ENCODE measurements at places on chromosomes 5 and 9. TPM values are rescaled to one million over a fixed set of nuclear protein-coding genes. Genes with fewer than 3 reads are reported as not detected.

The ORM2 gene
- total RNA-seq = not detected

The FGD3 gene
- 9.9 TPM for total RNA-seq

The PRR16 gene
- total RNA-seq = 25.5 TPM

The PCDHB5 gene
- total RNA-seq = 4.8 TPM

The FCHO2 gene
- 38.2 TPM for total RNA-seq

The GEMIN5 gene
- total RNA-seq = 13.4 TPM

The DDX4 gene
- total RNA-seq = not detected

The SPAAR gene
- total RNA-seq = 4.9 TPM

The PCDHGC4 gene
- 6.4 TPM for total RNA-seq

The CNTNAP3B gene
- total RNA-seq = 94.8 TPM

The DPH7 gene
- 43.7 TPM for total RNA-seq

The RALGPS1 gene
- total RNA-seq = 7.6 TPM

- DNase-seq = no peak
These were observed 136.5 kb downstream of the MEF2C start for GRCh38 chr5:88746438-88746882.

GRCh38 chr5:45277860-45278259 lies 418.3 kb downstream of the HCN1 start:
- no peak for DNase-seq

DNA sequence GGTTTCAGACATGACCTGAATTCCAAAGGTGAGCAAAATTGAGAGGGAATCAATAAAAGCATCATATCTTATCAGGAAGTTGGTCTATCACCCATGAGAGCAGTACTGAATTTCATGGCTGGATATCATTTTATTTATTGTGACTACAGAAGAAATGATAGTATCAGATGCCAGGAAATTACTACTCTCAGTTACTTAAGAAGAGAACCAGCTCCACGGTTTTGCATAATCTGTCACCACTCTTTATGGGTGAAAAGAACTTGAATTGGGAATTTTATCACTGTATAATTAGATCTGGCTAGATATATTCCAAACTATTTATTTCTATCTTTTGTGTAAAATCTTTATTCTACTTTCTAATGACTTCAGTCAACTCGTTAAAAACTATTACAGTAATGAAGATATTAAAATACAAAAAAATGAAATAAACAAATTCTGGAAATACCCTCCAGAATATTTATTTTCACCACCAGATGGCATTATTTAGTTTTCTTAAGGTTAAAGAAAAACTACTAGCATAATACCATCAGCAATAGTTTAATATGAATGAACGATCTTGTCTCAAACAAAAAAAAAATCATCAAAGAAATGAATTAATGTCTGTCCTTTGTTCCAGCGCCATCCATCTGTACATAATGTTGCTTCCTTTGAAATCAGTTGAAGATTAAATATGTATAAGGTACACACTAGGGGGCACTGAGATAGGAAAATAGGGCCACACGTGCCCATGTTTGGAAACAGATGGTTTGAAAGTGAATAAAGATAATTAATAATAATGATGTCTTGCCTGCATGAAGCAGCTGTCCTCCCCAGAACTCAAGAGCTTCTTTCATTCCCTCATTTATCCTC lies 84.7 kb upstream of the SLCO6A1 start:
- no peak for DNase-seq

- DNase-seq = no peak
These were observed 207.5 kb downstream of the MELK start for GRCh38 chr9:36780186-36780585.

- no peak for DNase-seq
These were observed 17.2 kb downstream of the PCSK1 start for GRCh38 chr5:96415897-96416296.

GRCh38 chr5:74156728-74157383 lies 483.7 kb downstream of the ENC1 start:
- DNase-seq = no peak

DNA sequence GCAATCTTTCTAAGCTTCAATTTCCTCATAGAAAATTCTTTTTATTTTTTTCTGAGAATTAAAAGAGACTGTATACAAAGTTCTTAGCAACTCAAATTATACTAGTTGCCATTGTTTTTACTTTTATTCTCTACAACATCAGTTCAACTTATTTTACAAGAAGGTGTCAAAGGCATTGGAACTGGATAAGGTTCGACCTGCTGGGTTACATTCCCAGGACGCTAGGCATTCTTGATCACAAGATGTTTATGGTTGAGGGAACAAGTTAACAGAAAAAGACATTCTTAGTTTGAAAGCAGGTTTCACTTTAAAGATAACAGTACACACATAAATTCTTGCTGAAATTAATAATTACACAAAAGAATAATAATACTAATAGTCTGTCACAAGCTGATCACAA lies 163.5 kb upstream of the SNX2 start:
- DNase-seq = no peak

DNA sequence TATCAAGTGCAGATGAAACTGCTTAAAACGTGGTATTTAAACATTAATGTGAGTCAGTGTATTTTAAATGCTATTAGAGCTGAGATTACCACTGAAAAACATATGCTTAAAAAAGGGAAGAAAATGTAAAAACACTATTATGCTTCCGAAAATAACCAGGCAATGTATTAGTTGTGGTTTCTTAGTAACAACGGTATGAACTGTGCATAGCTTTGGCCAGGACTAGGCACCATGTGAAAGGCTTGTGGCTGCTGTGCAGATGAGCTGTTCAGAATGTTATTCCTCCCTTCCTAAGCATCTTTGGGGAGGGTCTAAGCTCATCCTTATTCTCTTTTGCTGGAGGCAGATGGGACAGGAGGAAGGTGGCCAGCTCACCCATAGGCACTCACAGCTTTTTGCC lies 84.9 kb downstream of the NTRK2 start:
- no peak for DNase-seq

- DNase-seq = no peak
These were observed 22.0 kb upstream of the RAD23B start for GRCh38 chr9:107261106-107261505.

GRCh38 chr9:119137479-119137878 lies 231.8 kb downstream of the BRINP1 start:
- DNase-seq = no peak

GRCh38 chr5:108672639-108673038 lies 75.1 kb upstream of the FER start:
- no peak for DNase-seq

- no peak for DNase-seq
These were observed 77.0 kb downstream of the ERCC6L2 start for GRCh38 chr9:95952471-95952870.

DNA sequence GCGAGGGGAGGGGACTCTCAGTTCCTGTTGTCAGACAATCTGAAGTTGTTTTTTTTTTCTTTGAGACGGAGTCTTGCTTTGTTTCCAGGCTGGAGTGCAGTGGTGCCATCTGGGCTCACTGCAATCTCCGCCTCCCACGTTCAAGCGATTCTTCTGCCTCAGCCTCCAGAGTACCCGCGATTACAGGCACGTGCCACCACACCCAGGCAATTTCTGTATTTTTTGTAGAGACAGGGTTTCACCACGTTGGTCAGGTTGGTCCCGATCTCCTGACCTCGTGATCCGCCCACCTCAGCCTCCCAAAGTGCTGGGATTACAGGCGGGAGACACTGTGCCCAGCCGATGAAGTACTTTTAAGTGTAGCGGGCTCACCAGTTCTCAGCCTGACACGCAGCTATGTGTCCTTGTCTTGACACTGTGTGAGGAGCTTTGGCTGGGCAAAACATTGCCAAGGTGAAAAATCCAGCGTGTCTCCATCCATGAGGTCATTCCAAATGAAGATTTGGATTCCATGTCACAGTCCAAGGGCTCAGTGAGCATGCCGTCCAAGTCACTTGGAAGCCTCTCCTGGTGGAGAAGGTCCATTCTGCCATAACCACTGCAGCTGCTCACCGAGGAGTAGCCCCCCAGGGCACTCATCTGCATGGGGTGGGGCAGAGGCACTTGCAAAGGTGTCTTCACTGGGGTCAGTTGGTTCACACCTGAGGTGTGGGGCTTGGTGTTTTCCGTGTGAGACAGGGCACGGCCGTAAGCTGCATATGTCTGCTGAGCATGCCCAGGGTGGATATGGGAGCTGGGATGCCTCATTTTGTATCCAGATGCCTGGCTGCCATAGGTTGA lies 32.0 kb downstream of the OR2V1 start:
- DNase-seq = no peak

GRCh38 chr5:90675222-90675621 lies 116.6 kb downstream of the ADGRV1 start:
- no peak for DNase-seq

DNA sequence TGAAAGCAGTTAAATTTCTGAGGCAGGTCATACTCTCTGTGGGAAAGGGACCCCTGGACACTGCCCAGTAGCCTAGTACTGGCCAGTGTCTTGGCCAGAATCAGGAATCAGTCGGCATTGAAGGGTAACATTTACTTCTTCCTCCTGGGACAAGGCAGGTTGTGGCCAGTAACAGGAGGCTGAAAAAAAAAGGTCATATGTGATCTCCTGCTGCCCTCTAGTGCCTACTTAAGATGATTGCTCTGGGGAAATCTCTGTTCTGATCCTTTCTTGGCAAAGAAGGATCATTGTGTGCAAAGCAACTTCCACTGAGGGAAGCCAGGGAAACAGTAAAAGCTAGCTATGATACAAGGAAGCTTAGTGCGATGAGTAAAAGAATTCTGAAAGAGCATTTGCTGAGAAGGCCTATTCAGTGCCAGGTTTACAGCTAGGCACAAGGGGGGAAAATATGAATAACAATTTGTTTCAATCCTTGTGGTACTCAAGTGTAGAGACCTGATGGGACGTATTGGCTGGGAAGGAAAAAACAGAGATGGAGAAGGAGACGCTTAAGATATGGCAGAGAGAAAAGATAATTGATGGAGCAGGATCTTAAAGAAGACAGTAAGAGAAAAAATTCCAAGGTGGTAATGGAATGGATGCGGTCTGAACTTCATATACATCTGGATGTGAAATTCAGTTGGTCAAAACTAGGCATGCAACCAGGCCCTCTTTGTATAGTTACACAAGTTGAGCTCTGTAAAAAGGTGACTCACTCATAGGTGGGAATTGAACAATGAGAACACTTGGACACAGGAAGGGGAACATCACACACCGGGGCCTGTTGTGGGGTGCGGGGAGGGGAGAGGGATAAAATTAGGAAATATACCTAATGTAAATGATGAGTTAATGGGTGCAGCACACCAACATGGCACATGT lies 25.8 kb upstream of the TRIM32 start:
- DNase-seq = no peak

DNA sequence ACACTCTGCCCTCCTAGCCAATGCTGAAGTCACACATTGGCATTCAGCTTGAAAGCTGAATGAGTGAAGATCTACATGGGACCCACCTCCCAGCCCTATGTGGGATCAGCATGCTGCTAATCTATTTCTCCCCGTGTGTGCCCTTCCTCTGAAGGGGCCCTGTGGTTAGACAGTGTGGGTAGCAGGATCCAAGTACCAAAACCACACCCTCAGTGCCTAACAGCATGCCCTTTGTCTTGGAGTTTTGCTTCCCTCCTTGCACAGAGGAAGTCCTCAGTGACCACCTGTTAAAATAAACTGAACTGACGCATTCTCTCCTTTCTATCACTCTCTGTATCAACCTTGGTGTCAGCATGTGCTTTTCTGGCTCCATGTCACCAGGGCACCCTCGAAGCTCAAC lies 25.0 kb downstream of the SH3TC2 start:
- DNase-seq = no peak

- peak; percentile 50 for DNase-seq
These were observed at the start of gene HINT1 for GRCh38 chr5:131165119-131165727. Gene HINT1, minus strand, starts transcription at chr5:131165256. Its CDS starts 51 bp downstream, at chr5:131165205.

- DNase-seq = no peak
These were observed 22.2 kb downstream of the SLC46A2 start for GRCh38 chr9:112868461-112868860.

- no peak for DNase-seq
These were observed 73.9 kb downstream of the VAV2 start for GRCh38 chr9:133918111-133918813.

GRCh38 chr5:158908425-158909220 lies 191.1 kb downstream of the EBF1 start:
- DNase-seq = no peak

- no peak for DNase-seq
These were observed 30.7 kb downstream of the PPARGC1B start for GRCh38 chr5:149760854-149761187.

- DNase-seq = no peak
These were observed 17.3 kb downstream of the CSF1R start for GRCh38 chr5:150068961-150069645.

DNA sequence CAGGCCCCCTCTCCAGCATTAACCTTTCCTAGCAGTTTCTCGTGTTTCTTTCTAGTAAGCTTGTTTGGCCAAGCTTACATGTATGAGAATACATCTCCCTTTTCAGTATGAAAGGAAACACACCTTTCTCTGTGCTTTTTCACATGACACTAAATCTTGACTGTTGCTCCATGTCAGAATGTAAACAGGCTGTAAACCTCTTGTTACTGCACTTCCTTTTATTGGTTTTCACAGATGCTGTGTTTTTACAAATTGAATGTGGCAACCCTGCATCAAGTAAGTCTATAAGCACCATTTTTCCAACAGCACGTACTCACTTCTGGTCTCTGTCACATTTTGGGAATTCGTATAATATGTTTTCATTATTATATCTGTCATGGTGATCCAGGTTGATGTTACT lies 2.2 kb upstream of the CANX start:
- DNase-seq = no peak

DNA sequence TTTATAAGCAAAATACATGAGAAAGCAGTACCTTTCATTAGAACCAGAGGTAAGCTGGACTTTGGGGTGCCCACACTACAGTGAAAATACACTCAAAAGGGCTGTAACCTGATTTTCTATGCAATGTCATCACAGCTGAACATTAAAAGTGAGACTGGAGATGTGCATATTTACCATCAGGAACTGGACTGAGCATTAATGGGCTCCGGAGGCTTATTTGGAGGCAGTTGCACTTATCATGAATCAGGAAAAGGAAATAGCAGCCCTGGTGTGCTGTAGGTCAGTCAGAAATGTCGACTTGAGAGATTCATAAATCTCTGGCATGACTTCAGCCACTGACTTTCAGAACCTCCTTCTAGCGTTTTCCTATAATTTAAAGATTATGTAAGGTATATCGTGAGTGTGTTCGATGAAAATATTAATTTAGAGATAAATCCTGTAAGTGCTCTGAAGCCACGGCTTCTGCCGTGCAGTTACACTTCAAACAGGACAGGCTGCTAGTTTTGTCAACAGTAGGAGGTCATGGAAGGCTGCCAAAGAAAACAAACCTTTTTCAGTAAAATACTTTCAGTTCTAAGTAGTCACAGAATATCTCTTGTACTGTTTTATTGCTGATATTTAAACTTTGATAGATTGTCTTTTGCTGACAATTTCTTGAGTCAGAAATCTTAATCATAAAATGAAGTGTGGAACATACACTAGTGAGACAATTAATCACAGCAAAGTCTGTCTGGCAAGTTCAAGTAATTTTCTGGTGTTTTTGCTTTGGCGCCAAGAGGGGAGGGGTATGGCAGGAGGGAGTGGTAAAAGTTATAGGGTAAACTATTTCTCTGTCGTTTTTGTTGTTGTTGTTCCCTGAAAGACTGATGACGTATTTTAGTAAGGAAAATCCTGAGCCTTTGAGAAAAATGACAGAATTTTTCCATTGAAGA lies 939.7 kb downstream of the NR2F1-AS1 start:
- no peak for DNase-seq

- no peak for DNase-seq
These were observed 68.4 kb downstream of the MTX3 start for GRCh38 chr5:79922626-79923025.

GRCh38 chr5:98771382-98772109 lies 1.9 kb upstream of the RGMB start:
- no peak for DNase-seq

- no peak for DNase-seq
These were observed 320.3 kb downstream of the DIRAS2 start for GRCh38 chr9:90322296-90322695.

- DNase-seq = no peak
These were observed 48.7 kb upstream of the CEMIP2 start for GRCh38 chr9:71816916-71817451.
